ENCODE measurements at places on chromosomes 1 and 21.

- no peak for DNase-seq
Observed at GRCh38 chr1:18351735-18352134, 129.0 kb upstream of the KLHDC7A start.

DNA sequence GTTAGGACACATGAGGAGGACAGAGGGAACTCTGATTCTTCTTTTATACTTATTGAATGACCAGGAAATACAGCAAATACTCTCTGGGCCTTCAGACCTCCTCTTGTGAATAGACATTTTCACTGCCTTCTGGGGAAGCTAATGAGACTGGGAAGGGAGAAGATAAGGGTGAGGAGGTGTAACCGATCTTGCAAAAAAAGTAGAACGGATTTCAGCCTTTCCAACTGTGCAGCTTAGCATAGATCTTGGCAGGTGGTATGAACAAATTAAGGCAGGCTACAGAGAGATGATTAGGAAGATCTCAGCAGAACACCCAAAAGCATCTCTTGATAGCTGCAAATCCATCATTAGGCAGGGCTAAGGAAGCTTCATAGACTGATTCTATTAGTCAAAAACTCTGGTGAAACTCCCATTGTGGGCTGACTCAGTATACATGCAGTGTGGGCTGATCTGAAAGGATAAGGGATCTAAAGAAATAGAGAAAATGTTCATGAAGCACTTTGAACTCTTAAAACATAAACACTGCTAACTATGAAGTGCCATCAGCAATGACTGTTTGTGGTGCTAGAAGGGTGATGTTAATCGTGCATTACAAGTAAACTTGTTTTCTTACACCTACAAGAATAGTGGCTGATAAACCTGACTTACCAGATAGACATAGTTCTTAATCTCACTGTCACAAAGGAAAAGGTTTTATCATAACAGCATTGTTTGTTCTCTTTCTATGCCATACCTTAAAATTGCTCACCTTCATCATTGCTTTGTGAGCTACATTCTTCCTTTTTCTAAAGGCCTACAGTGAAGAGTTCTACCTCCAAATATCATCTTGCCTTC, 85.5 kb upstream of the PALMD start:
- no peak for DNase-seq

DNA sequence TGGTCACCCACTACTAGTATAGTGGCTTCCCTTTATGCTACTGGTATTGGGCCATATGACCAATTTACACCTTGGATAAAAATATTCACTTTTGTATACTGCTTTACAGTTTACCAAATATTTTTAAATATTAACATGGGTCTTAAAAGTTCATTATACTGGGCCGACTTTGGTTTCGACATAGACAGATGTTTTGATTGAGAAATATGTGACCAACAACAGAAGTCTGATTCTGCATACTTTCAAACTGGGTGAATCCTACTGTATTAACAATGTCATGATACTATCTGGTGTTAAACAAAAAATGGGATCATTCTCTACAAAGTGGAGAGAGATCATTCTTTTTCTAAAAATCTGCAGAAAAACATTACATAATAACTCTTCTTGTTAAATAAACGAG, 134.8 kb downstream of the AKT3 start:
- DNase-seq, result no peak

DNA sequence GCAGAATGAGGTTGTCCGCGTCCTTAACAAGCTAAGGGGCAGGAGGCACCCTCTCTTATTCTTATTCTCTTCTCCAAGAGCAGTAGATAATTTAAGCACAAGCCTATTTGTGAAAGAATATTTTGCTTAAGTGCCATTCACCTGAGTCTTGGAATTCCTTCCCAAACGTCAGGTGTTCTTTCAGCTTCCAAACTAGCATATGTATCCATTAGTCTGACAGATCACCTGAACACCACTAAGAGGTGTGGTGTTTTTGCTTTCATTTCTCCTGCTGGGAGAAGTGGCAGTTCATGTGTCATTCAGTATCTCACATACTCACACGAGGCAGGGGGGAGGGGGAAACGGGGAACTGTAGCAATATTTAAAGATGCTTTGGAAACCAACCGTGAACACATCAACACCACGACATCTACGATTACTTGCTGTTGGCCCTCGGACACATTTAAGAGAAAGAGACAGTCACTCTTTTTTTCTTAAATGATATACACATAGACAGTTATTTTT, 45.5 kb upstream of the RBM15 start:
- DNase-seq, result no peak

DNA sequence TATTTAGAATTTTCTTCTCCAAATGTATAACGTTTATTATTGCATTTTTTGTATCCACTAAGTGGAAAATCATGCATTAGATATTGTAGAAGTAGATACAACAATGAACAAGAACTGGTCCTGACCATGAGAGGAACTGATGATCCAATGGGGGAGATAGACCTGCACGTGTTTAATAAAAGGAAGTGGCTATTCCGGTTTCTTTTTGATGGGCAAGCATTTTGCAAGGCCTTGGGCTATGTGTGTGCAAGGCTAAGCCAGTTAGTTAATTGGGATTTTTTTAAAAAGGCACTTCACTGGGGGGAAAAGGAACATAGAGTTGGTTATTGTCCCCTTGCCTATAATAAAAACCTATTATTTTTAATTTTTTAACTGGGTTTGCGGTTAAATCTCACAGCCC, 961 bp upstream of the VCAM1 start:
- no peak for DNase-seq

GRCh38 chr1:84845357-84845756, 47.6 kb downstream of the LPAR3 start:
- no peak for DNase-seq

DNA sequence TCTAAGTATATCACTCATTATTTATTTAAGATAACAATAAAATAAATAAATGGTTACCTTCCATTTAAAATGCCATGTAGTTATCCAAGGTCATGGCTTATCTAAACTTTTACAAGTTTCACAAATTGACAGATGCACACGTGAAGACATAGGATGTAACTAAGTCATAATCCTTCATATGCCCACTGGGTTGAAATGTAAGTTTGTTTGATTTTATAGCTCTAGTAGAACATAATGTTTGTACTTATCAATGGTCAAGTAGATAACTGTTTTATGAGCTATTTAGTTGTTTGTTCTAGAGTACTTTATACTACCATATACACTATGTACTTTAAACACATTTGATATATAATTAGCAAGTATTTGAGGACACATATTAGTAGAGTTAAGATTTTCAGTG, 43.0 kb downstream of the ITGB3BP start:
- no peak for DNase-seq

DNA sequence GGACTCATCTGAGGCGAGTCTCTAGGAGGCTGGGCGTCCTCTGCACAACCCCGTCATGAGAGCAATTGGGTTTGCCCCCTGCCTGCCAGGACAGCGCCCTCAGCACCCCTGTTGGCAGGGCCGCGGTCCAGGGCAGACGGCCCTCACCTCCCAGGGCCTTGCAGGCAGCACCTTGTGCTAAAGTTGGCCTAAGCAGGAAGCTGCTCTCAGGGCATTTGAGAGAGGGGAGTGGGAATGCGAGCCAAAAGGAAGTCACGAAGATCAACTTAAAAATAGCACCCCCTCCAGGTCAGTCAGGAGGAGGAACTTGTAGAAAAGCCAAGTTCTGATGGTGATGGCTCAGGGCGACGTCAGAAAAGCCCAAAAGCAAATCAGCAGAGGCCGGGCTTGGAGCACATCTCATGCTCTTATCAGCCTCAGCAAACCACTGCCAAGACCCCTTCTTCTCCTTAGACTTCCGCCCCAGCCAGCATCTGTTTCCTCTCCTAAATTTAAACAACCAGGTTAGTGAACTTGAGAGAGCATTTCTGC, 12.6 kb upstream of the ADORA3 start:
- peak; percentile 61 for DNase-seq

DNA sequence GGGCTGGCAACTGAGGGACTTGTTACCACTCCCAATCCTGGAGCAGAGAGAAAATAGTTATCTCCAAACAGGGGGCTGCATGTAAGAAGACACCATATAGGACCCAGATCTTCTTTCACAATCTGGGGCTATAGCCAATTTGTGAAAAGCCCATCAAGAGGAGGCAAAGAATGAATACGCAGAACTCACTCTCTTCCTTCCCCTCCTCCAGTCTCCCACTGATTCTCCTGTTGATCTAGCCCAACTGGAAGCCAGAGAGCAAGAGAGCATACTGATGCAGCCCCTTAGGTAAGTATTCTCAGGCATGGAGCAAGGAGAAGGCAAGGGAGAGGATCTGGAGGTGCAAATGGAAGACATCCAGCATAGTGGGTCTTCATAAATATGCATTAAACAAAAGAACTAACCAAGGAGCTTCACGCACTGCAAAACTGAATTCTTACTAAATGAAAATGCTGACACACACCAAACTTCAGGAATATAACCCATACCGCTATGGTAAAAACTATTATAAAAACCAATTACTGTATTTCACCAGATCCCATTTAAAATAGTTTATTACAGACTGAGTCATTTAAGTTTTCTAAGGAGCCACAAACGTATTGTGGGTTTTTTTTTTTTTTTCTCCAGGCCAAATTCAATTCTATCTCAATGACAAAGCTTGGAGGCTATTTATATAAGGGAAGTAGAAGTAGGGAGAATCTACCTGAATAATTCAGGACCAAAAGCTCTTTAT, 15.5 kb upstream of the HMGB4 start:
- DNase-seq, result no peak

GRCh38 chr1:37439349-37439995, 34.9 kb upstream of the ZC3H12A start:
- no peak for DNase-seq

GRCh38 chr1:217370757-217371156, 260.1 kb downstream of the GPATCH2 start:
- DNase-seq, result no peak

- DNase-seq, result no peak
Observed at GRCh38 chr1:92957030-92957734, 4.1 kb downstream of the DIPK1A start.

DNA sequence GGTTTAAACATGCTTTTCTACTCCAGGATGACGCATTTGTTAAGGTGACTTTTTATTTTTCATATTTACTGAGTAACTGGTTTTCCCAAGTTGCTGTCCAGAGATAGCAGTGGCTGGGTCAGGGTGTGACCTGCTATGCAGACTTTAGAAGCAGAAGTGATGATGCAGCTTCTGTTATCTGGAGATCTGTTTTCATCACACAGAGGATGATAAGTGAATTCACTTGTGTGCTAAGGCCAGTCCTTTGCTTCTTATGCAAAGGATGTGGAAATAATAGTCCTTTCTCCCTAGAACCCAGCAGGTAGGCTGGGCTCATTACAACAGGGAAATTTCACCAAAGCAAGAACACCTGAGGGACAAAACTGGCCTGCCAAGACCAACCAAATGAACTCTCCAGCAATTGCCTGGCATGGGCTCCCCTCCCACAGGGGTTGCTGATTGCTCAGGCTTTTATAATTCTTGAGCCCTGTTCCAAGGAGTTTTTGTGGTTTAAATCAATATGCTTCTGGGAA, 97.8 kb upstream of the LPGAT1 start:
- DNase-seq, result no peak

GRCh38 chr1:113855630-113856400, 15.7 kb downstream of the PTPN22 start:
- no peak for DNase-seq

DNA sequence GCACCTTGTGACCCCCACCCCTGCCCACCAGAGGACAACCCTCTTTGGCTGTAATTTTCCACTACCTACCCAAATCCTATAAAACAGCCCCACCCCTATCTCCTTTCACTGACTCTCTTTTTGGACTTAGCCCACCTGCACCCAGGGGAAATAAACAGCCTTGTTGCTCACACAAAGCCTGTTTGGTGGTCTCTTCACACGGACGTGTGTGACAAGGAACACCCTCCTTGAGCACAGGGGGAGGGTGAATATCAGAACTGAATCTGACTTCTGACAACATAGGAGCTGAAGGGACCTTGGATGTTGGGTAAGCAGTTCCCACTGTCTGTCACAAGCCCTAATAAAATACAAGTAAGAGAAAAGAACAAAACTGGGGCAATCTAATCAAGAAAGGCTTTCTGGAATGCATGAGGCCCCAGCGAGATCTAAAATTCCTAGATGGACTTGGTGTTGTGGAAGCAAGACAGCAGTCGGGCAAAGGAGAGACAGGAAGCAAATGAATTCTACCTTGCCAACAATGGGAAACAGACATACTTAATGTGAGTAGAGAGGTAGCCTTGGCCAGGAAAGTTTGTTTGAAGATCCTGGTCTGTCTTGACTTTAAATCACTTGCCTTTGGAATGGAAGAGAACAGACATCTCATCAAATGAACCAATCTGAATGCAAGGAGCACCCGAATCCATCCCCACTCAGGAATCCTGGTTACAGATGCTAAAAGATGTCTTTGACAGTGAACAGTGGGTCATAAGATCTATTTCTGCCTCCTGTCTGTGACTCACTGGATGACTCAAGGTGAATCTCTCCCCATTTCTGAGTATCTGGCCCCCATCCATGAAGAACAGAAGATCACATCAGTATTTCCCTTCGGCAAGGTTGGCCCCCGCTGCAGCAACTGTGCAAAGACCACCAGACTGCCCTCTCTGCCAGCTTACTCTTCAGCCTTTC, 53.3 kb downstream of the OLFML3 start:
- no peak for DNase-seq
